NCI-H524 (cell line): ENCODE measurements at places on chromosomes 5 and 9.
A peak's percentile ranks its signal among the peaks of the same experiment; 100 is the strongest.

DNA sequence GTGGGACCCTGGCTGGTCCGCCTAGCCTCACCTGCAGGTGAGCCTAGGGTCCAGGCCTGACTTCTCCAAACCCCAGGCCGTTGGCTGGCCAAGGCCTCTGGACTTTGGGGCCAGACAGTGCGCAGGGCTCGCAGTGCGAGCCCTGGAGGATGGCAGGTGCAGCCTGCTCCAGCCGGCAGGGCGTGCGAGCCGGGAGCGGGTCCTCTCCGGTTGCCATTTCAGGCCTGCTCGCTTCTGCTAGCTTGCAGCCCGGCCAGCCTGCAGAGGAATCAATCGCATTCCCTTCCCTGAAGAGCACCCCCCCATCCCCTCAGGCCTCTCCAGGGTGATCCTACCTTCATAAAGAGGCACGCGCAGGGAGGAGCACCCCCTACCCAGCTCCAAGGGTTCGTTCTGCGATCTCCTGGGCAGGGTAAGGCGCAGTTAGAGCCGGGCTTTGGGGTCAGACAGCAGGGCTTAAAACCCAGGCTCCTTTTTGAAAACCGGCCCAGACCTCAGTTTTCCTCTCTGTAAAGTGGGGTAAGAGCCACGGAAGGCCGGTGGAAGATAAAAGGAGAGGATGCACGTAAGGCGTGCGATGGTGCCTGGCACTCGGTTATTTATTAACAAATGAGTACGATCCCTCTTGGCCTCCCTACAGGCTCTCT lies 6.2 kb downstream of the BARHL1 start:
- no peak for DNase-seq

- DNase-seq: no peak
These were observed 74.0 kb downstream of the CHSY3 start for GRCh38 chr5:129978270-129978669.

- DNase-seq: no peak
These were observed 53.8 kb upstream of the RANBP3L start for GRCh38 chr5:36355516-36355915.

DNA sequence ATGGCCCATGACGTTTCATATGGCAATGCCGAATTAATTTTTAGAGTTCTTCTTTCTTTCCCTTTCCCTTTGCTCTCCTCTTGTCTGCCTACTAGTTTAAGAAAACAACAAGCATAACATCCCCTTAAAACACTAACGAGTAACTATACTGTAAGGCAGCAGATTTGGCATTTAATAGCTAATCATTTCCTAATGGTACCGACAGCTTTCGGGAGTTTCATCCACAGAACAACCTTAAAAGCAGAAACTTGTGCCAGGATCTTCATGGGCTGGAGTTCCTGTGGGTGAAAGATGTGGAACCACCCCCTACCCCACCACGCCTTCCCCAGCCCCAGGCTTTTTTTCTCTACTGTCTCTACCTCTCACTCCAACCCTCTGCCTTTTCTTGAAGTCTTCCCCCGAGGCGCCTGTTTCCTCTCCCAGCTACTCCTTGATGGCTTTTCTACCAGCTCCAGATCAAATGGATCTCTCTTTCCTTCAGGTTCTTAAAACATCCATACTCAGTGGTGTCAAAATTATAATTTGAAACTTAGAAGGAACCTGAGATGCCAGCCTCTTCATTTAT lies 319.5 kb downstream of the PIK3R1 start:
- no peak for DNase-seq

GRCh38 chr5:7261049-7261448 lies 134.9 kb upstream of the ADCY2 start:
- peak; percentile 56 for DNase-seq

GRCh38 chr5:101047181-101047580 lies 144.1 kb upstream of the ST8SIA4 start:
- DNase-seq: no peak

GRCh38 chr9:135201711-135202110 lies 114.2 kb downstream of the OLFM1 start:
- no peak for DNase-seq

- no peak for DNase-seq
These were observed 141.5 kb upstream of the GAS1 start for GRCh38 chr9:87088621-87089365.

GRCh38 chr5:1975898-1976765 lies 93.4 kb upstream of the IRX4 start:
- no peak for DNase-seq

GRCh38 chr5:168059131-168059530 lies 232.3 kb upstream of the WWC1 start:
- no peak for DNase-seq

- DNase-seq: no peak
These were observed 372.0 kb downstream of the ARHGEF28 start for GRCh38 chr5:73997960-73998359.

- DNase-seq: no peak
These were observed 14.1 kb downstream of the LCN10 start for GRCh38 chr9:136728548-136729123.

GRCh38 chr9:23926368-23926767 lies 100.3 kb upstream of the ELAVL2 start:
- no peak for DNase-seq
